HFFc6 (cell line): ENCODE measurements at places on chromosomes 2 and 18. TPM values are rescaled to one million over a fixed set of nuclear protein-coding genes. Genes with fewer than 3 reads are reported as not detected.

DNA sequence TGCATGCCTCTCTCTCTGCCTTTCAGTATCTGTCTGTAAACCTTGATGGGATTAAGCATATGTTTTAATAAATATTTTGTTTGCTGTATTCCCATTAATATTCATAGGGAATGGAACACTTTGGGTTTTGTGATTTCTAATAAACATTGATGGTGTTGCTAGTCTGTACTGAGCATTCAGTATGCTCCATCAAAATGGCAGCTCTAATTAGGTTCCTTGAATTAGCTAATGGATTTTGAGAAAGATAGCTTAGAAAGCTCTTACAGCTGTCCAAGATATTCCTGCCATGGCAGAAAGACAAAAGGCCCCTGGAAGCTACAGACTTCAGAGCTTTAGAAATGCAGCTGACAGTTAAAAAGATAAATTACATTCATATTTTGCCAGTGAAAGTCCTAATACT, 199.2 kb upstream of the NRP2 start:
- DNase-seq, result no peak

DNA sequence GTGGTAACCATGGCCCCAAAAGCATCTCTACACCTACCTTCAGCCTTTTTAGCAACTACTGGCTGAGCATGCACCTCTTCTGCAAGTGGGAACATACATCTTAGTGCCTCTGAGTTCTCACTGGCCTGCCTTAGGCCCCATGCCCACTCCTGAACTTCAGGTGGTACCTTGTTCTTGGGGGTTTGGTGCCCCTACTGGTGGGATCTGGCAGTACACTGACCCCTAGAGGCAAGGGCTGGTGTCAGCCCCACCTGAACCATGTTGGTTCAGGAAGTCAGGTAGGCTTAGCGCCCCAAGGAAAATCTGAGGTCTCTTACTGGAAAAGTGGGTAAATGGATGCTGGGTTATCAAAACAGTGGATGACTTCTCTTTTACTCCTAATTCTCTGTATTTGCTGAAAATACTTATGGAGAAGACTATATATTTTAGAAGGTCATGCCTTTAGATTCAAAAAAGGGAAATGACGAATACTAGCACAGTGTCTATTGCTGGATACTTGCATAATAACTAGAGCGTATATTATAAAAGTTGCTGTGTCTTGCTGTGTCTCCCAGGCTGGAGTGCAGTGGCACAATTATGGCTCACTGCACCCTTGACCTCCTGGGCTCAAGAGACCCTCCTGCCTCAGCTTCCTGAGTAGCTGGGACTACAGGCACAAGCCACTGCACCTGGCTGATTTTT, 84.6 kb downstream of the RAB31 start:
- DNase-seq, result no peak

GRCh38 chr2:239610457-239611221, 209.8 kb upstream of the HDAC4 start:
- DNase-seq, result no peak

DNA sequence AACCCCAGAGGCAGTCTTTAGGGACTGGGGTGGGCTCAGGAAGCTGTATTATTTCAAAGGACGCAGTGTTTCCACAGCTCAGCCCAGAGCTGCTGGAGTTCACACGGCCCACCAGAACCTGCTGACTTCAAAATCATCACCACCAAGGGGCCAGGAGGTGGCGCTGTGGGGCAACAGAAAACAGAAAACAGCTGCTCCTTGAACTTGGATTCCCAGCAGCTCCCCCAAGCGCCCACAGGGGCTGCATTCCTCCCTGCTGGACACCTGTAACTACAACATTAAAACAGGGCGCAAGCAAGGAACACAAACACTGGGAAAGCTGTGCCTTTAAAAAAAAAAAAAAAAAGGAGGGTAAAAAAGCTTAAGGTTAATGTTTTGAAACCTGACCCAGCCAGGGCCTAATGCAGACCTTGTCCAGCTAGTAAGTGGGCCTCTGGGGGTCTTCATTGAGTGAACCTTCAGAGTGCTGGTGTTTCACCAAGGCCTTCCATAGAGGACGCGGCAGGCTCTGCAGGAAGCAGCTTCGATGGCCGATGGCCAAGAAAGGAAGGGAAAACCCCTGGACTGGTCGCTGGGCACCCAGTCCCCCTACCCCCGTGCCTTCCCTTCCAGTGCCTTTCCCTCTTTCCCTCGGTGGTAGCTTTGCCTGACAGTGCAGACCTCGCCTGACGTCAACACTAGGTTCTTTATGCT, 25.9 kb downstream of the MLPH start:
- DNase-seq, result peak; percentile 72

GRCh38 chr2:20568501-20569463, 82.1 kb downstream of the HS1BP3 start:
- no peak for DNase-seq

DNA sequence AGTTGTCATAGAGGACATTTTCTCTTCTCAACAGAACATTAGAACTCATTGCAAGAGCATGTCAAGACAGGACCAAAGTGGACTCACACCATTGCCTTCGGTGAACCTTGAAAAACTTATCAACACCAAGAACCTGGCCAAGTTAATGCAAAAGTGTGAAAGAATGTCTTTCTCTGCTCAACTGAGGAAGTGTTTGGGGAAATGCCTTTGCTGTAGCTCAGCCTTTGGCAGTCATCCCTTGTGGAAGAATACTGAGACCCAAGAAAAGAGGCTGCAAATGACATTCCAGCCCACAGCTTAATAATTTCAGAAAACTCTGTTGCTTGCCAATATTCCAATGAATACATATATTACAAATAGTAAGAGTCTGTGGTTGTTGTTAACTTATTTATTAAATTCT, 728.8 kb upstream of the PIK3C3 start:
- no peak for DNase-seq

GRCh38 chr18:40883271-40883670, 1071.8 kb upstream of the PIK3C3 start:
- no peak for DNase-seq

- no peak for DNase-seq
These were observed 1.3 kb upstream of the UPP2 start for GRCh38 chr2:158100411-158100810.

- no peak for DNase-seq
These were observed 126.9 kb upstream of the PIK3C3 start for GRCh38 chr18:41828137-41828536.

DNA sequence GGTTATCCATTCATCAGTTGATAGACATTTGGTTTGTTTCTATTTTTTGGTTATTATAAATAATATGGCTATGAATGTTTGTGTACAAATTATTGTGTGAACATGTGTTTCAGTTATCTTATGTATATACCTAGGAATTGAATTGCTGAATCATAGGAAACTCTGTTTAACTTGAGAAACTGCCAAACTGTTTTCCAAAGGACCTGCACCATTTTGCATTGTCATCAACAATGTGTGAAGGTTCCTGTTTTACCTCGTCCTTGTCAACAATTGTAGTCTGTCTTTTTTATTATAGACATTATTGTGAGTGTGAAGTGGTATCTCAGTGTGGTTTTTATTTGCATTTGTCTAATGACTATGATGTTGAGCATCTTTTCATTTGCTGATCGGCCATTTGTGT, 17.1 kb downstream of the PDK1 start:
- no peak for DNase-seq

DNA sequence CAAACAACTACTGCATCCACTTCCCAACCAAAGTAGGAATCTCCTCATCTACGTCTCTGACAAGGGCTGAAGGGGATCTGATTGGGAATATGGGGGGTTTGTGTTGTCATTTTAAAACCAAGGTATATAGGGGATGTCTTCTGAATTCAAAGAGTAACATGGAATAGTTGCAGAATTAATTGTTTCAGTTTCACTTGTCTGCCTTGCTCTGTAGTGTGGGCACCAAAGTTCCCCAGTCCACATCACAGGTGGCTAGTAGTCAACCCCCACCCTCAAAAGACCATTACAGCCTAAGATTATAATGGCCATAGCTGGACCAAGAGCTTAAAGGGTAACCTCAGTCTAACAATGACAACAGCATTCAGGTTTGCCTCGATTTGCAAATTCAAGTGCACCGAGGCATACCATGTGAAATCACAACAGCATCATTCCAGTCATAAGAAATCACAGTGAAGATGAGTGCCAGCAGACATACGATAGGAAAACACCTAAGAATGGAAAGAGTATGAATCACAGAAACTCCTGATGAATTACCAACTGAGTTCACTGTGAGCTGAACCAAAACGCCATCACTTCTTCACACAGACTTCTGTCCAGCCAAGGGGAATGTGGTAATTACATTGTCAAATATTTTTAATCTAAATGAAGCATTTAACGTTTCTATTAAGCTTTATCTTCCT, 52.4 kb downstream of the MYO5B start:
- DNase-seq, result no peak

DNA sequence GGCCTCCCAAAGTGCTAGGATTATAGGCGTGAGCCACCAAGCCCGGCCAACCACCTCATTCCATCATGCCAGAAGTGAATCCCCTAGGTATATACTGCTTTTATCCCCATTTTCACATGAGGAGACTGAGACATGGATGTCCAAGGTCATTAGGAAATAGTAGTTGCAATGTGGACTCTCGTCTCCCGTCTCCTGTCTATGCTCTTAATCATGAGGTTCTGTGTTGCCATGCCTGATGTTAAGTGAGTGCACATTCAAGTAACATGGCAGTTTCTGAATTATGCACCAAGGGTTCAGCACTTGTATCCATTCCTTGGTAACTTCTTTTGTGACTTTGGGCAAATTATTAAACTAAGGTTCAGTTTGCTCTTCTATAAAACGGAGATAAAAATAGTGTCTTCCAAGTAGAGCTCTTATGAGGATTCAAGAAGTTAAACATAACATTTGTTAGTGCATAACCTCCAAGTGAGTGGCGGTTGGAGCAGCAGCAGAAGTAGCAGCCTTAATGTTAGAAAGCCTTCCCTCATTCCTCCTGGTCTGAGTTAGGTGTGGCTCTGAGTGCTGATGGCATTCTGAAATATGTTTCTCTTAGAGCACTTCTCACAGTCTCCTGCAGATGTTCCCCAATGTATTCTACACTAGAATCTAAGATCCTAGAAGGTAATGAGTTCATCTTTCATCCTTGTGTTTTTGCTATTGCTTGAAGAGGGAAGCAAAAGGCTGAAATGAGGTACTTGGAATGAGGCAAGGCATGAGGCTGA, 21.9 kb downstream of the SOCS6 start:
- DNase-seq, result no peak

- no peak for DNase-seq
These were observed 31.1 kb downstream of the DOK1 start for GRCh38 chr2:74585406-74586185.

CRYGD gene
- total RNA-seq, result not detected in 3 replicates

GRCh38 chr18:79506191-79507075, 110.7 kb downstream of the NFATC1 start:
- DNase-seq, result no peak

SIX2 gene
- total RNA-seq, result not detected in 3 replicates

DNA sequence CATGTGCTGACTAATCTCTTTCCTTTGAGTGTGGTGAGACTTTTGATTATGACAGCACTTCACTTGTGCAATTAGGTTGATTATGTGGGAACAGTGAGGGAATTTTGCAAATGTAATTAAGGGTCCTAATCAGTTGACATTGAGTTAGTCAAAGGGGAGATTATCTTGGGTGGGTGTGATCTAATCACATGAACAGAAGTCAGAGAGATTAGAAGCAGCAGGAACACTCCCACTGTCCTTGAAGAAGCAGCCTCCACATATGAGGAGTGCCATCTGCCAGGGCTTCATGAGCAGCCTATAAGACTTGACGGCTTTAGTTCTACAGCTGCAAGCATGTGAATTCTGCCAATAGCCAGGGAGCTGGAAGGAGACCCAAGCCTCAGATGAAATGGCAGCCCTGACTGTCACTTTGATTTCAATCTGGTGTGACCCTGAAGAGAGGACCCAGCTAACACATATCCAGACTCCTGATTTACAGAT, 89.4 kb upstream of the APCDD1 start:
- no peak for DNase-seq

- DNase-seq, result peak; percentile 31
These were observed 89.2 kb upstream of the GLS start for GRCh38 chr2:190791347-190791975.

DNA sequence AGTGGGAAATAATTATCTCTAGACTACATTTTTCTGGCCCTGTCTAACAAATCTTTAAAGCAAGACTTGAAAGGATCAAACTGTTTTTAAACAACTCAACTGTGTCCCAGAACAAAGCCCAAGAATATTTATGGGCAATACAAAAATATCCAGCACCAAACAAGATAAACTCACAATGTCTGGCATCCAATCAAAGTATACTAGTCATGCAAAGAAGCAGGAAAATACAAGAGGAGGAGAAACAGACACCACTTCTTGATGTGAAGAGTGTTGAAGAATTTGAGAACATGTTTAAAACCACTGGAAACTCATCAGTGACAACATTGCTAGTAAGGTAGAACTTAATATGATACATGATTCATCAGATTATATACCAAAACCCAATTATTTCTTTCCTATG, 66.1 kb upstream of the CDC42EP3 start:
- DNase-seq, result peak; percentile 21

DNA sequence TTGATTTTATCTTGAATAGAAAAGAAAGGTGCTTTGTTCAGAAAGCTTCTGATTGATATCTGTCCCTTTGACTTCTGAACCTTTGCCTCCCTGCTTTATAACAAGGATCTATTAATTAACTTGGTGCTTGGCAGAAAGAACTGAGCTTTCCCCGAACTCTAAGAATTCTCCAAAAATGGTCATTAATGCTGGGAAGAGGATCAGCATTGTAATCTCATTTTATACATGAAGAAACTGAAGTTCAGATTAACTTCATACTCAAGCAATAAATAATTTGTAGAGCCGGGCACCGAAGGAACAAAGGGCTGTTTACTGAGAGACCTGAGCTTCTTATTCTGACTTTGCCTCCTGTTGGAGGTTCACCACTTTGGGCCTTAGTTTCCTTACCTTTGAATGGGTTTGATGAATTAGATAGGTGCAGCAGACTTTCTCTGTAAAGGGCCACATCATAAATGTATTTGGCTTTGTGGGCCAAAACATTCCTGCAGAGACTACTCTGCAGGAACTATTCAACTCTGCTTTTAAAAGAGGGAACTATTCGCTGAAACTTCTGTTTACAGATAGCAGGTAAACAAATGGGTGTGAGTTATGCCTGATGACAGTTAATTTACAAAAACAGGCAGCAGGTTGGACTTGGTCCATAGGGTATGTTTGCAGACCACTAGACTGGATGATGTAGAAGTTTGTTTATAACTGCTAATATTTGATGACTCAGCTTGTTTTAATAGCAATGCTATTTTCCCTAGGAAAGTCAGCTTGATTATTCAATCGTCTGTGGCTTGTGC, 272.9 kb downstream of the TGIF1 start:
- DNase-seq, result no peak

DNA sequence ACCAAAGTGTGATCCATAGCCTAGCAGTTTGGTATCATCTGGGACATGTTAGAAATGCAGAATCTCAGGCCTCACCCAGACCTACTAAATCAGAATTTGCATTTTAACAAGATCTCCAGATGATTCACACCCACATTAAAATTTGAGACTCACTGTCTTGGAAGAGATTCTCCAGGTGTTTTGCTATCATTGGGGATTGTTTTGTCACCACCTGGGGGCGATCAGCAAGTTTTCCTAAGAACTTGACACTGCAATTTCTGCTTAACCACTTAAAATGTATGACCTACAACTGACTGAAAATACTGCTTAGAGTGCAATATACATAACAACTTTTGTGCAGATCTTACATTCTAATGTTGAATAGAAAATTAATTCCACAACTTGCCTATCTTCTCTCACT, 18.9 kb upstream of the ITGA4 start:
- no peak for DNase-seq

- peak; percentile 74 for DNase-seq
These were observed 21.2 kb downstream of the SCG2 start for GRCh38 chr2:223580951-223581350.

PJVK gene
- total RNA-seq, result 0.43 to 1.2 TPM (median 1.1 TPM) in 3 replicates

TNFAIP6 gene
- total RNA-seq, result 0.80 to 3.0 TPM (median 2.3 TPM) in 3 replicates

ANO7 gene
- 0.69 to 1.1 TPM (median 0.97 TPM) in 3 replicates for total RNA-seq
